Cardiac fibroblast (primary cell): ENCODE measurements at places on chromosomes 1 and 21.

GRCh38 chr1:33762962-33763361 is 100.9 kb upstream of the HMGB4 start:
- no peak for DNase-seq

- DNase-seq = peak; percentile 41
These were observed 35.1 kb downstream of the NUAK2 start for GRCh38 chr1:205286335-205286950.

DNA sequence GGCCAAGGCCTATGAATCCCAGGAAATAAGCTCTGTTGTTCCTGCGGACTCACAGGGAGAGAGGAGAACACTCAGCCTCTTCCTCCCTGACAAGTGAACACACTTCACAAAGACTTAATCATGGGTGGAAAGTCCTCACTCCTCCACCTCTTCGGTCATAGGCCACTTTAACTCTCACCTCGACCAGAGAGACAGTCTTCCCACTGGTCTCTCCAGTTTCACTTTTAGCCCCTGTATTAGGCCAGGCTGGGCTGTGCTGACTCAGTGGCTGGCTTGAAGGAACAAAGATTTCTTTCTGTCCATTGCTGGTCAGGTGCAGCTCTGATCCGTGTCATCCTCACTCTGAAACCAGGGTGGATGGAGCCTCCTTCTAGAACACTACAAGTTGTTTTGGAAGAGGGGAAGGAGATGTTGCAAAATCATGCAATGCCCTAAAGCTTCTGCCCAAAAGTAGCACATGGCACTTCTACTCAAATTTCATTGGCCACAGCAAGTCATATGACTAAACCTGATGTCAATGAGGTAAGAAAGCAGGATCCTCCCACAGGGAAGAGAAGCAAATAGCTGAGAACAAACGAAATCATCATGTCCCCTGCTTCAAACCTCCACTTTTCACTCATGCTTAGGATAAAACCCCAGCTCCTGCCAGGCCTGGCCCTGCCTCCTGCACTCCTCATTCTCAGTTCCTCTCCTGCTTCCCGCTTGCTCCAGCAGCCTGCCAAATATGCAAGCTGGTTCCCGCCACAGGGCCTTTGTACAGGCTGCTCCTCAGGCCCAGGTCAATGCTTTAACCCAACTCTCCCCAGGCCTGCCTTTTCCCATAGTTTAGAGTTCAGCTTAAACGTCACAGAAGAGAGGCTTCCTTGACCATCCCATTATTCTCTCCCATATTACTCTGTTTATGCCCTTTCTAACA is 150.5 kb upstream of the RUNX3 start:
- peak; percentile 25 for DNase-seq

DNA sequence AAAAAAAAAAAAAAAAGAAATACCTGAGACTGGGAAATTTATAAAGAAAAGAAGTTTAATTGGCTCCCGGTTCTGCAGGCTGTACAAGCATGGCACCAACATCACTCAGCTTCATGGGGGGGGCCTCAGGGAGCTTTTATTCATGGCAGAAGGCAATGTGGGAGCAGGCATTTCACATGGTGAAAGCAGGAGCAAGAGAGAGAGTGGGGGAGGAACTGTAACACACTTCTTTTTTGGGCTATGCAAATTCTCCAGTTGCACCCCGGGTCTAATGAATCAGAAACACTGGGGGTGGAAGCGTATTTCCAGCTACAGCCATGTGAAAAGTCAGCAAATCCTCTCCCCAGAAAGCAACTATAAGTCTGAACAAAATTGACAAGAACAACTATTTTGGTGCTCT is 11.8 kb upstream of the SOD1 start:
- DNase-seq = no peak

GRCh38 chr1:212498283-212499040 is 65.7 kb downstream of the NENF start:
- DNase-seq = peak; percentile 57

- no peak for DNase-seq
These were observed 16.0 kb upstream of the PROK1 start for GRCh38 chr1:110434946-110435345.

- DNase-seq = peak; percentile 68
These were observed 117.0 kb downstream of the UBE2U start for GRCh38 chr1:64320470-64320869.

DNA sequence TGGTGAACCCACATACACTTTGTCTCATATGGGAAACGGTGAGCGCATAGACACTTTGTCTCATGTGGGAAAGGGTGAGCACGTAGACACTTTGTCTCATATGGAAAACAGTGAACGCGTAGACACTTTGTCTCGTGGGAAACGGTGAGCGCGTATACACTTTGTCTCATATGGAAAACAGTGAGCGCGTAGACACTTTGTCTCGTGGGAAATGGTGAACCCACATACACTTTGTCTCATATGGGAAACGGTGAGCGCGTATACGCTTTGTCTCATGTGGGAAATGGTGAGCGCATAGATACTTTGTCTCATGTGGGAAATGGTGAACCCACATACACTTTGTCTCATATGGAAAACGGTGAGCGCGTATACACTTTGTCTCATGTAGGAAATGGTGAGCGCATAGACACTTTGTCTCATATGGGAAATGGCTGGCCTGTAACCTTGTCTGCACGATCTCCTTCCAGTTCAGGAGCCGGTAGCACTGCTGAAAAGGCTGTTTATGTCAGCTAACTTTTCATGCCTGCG is 50.7 kb upstream of the TRAPPC10 start:
- no peak for DNase-seq

DNA sequence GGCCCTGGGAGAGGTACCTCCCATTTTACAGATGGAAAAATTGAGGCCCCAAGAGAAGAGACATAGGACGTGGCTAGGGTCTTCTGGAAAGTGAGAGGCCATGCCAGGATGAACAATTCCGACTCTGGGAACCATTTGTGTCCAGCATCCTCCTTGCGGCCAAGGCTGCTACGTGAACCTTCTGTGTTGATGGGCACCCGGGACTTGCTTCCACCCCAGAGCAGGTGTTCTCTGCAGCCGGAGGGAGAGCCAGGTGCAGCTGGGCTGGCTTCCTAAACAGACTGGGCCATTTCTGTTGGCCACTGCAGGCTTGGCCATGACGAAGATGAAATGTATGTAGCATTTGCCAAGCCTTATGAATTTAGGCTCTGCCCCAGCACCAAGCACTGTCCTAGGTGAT is 118.9 kb downstream of the PRDM2 start:
- no peak for DNase-seq

DNA sequence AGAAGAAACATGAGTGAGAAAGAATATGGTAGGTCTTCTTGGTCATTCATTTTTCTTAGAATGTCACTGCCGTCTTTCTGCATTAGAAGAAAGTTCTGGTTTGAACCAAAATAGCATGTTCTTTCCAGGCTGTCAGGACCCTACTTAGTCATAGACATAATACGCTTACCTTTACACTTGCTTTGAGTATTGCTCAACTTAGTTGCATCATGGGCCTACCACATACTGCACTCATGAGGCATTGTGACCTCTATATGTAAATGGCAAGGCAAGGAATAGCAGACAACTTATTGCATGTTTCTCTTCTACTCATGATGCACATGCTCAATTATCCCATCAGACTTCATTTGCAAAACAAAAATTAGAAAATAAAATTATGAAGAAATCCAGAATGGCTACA is 415.0 kb downstream of the HLX start:
- DNase-seq = peak; percentile 13

- peak; percentile 38 for DNase-seq
These were observed 45.0 kb downstream of the GNG12 start for GRCh38 chr1:67788238-67788790.

DNA sequence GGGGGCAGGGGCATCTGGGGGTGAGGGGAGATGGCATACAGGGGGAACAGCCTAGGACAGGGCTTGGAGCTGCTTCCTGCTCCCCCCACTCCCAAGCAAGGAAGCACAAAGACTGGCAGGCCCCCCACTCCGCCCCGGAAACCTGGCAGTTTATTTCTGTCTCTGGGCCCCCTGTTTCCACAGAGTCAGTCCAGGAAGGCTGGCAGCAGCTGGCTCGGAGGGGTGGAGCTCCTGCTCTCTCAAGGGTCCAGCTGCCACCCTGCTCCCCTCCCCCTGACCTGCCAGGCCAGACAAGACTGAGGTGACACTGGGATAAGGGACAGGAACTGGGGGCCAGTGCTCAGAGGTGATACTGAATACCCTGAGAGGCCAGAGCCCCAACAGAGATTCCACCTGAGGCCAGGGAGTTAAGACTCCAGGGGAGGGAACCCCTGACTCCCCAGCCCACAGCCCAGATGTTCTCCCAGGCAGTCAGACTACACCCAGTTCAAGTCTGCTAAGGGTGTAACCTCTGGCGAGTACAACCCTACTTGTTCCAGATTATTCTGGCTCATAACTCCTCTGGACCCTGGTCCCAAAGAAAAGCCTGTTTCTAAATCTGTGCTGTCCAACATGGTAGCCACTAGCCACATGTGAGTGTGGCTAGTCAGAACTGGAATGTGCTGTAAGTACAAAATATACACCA is 26.3 kb downstream of the AHDC1 start:
- DNase-seq = no peak

GRCh38 chr1:205272536-205272935 is 44.8 kb downstream of the TMCC2 start:
- no peak for DNase-seq

- DNase-seq = no peak
These were observed 140.5 kb upstream of the POGK start for GRCh38 chr1:166698771-166699170.
